Activated CD4-positive, CD25-positive, alpha-beta regulatory T cell treated with anti-CD3 and anti-CD28 coated beads, Interleukin-2, amount 50 U/mL, for 24 hours (primary cell): ENCODE measurements at places on chromosomes 1 and 21.

DNA sequence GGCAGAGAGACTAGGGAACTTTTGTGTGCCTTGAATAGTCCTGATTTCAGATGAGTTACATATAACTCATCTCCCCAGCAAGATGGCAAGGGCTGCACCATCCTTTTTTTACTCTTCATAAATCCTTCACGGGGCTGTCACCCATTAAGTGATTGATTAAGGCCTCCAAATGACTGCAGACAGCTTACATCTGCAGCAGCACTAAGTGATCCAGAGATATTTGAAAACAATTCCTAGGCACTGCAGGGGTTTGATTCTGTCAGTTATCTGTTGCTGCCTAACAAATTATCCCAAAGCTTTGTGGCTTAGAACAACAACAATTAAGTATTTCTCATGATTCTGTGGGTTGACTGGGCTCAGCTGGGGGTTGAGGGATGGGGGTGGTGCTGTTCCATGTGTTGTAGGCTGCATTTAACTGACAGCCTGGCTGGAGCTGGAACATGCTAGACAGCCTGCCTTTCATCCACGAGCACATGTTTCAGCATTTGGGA, 19.3 kb downstream of the TEX38 start:
- no peak for ATAC-seq

DNA sequence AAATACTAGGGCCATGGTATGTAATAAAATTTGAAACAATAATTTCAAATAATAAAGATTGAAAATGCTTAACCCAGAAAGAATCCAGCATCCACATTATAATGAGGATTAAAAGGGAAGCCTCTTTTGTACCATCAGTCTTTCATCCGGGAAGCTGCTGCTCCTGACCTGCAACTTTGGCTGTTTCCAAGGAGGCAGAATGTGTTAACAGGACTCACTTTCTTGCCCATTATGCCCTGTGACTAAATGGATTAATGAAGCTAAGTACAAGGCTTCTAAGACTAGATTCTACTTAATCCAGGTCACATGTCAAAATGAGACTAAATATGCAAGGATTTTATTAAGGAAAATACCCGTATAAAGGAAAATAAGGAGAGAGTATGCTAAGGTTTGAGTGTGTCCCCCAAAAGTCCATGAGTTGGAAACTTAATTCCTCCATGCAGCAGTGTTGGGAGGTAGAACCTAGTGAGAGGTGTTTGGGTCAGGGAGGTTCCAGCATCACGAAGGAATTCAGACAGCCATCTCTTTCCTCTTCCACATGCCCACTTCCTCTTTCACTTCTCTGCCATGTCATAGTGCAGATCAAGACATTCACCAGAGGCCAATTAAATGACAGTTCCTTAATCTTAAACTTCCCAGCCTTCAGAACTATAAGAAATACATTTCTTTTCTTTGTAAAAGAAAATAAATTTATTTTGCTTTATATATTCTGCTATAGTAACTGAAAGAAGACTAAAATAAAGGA, 27.7 kb downstream of the FMO2 start:
- ATAC-seq = no peak

GRCh38 chr1:167752219-167752985, 30.6 kb downstream of the MPZL1 start:
- ATAC-seq = no peak

DNA sequence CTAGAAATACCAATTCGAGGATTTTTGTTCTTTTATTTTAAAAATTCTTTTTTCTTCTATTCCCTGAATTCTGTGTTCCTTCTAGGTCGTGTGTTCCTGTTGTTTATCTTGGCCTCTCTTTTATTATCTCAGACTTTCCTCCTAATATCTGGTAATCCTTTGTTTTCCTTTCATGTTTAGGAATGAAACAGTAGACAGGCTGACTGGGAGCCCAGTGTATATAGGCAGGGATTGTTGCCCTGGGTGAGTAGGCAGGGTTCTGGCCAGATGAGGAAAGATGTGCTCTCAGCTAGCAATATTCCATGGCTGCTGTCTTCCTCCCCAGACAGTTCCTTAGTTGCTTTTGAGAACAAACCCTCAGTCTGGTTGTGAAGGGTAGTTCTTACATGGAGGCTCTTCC, 161.8 kb upstream of the PDE4B start:
- no peak for ATAC-seq

- no peak for ATAC-seq
Observed at GRCh38 chr1:3903141-3904005, 3.3 kb upstream of the C1orf174 start.

DNA sequence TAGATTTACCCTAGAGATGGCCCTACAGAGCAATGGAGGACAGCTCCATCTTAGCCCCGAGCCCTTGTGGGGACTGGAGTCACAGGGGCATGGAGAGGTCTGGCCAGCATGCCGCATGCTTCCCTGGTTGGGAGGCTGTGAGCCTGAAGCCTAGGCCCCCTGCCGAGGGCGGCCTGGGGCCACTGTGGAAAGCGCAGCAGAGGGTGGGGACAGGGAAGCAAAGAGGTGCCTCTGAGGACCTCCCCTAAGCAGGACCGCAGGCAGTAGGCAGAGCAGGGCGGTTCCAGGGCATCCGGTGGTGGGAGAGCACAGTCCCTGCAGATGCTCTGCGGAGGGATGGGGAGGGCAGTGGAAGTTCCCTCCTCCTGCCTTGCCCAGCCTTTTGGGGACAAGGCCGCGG, 26.5 kb upstream of the PEF1 start:
- ATAC-seq = no peak
